ENCODE measurements at places on chromosomes 6 and 20.
A peak's percentile ranks its signal among the peaks of the same experiment; 100 is the strongest.

DNA sequence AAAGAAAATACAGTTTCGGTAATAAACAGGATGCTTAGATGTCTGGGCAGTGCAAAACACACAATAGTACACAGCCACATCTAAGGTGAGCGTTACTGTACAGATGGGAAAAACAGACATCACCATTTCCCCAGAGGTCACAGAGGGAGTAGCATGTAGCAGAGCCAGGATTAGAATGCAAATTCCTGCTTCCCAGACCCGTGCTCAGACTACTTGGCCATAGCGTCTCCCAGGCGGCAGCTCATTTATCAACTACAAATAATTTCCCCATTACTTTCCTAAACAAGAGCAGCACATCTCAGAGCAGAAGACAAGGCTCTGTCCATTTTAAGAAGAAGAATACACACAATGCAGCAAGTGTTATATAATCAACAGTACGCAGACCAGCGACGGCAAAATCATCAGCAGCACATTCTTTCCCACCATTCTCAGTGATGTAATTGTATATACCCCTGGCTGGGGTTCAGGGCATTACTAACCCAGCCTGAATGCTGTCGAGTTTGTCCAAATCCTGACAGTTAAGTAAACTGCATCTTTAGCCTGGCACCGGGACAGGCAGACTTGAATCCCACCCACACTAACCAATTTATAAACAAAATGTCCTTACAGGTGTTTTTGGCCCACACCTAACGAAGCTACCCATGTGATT, 61.9 kb downstream of the CNKSR3 start:
- no peak for DNase-seq

DNA sequence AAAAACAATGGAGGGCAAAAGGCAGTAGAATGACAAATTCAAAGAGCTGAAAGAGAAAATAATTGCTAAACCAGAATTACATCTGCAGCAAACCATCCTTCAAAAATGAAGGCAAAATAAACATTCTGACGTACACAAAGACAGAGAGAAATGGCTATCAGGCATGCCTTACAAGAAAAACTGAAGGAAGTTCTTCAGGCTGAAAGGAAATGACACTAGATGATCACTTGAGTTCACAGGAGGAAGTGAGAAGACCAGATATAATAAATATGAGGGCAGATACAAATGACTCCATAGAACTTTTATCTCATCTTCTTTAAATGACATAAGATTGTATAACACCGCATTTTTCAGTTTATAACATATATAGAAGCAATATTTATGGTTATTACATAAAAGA, 30.0 kb downstream of the DZANK1 start:
- peak; percentile 60 for DNase-seq

DNA sequence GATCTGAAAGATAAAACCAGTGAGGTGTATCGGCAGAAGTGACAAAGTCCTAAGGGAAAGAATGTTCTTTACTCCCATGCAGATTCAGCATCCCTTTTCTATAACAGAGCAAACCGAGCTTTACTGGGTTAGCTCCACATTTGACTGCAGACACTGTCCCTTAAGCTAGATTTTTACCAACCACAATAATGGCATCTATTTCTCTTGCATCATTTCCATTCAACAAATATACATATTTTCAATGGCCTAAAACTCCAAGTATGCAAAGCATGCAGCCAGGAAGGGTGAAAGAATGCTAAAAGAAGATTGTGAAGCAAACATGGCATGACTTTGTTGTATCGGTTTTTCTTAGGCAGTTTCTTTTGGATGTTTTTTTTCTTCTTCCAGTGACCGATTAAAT, 255.4 kb downstream of the OGFRL1 start:
- no peak for DNase-seq

GRCh38 chr6:84422380-84422968, 195.0 kb upstream of the CEP162 start:
- no peak for DNase-seq

DNA sequence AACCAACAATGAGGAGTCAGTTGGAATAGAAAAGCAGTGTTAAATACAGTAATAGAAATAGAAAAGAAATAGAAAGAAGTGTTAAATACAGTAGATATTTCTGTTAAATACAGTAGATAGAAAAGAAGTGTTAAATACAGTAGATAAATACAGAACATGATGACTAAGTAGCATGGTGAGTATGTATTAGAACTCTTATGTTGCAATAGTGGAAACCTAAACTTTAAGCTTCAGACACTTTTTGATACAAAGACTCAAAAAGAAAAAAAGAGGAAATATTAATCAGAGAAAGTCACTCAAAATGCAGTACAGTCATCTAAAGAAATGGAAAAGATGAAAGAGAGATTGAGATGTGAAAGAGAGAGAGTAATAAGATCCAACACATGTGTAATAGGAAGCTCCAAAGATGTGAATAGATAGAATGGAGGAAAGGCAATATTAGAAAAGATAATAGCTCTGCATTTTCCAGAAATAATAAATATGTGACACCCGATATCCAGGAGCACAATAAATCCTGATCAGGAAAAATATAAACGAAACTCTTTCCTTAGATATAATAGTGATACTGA, 131.5 kb upstream of the KCNK16 start:
- DNase-seq, result no peak

GRCh38 chr20:49697071-49697470, 16.6 kb downstream of the B4GALT5 start:
- no peak for DNase-seq

DNA sequence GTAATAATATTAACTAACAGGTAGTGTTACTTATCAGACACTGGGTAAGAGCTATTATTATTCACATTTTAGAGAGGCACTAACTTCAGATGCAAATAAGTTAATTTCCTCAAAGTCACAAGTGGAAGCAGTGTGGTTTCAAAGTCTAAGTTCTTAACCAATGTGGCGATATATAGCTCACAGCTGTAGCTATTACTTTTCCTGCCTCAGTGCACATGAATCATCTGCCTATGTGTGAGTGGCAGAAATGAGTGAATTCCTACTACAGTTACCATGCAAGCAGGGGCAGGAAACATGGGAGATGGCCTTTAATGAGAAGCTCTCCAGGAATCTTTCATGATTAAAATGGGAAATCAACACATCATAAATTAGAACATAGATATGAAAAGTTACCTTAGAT, 126.2 kb upstream of the EYA4 start:
- no peak for DNase-seq

DNA sequence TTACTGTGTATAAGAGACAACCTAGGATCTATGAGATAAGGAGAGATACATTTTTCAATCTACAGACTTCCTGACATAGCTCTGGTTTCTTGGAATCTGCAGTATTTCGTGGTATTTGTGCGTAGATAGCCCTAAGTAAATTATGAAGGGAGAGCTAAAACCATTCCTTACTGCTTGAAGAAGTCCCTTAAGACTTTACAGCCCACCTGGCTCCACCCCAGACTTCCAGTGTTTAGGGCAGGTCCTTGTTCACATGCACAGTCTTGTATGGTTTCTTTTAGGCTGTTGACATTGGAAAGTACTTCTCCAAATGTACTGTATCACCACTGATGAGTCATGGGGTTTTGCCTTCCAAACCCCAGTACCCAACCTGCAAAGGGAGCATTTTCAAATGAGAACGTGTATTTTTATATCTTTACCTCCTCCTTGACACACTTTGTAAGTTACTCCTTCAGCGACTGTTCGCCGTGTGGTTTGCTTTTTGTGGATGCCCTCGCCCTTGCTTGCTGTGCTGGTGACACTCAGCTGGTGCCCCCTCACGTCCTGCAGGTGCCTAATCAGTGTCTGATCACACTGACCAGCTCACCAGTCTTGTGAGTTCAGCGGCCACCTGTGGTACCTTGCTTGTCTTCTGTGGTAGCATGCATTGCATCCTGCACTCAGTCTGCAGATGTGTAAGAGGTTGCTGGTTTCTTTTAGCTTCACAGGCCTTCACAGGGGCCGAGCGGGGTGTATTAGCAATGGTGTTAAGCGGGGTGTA, 73.3 kb downstream of the IGF2R start:
- peak; percentile 22 for DNase-seq

DNA sequence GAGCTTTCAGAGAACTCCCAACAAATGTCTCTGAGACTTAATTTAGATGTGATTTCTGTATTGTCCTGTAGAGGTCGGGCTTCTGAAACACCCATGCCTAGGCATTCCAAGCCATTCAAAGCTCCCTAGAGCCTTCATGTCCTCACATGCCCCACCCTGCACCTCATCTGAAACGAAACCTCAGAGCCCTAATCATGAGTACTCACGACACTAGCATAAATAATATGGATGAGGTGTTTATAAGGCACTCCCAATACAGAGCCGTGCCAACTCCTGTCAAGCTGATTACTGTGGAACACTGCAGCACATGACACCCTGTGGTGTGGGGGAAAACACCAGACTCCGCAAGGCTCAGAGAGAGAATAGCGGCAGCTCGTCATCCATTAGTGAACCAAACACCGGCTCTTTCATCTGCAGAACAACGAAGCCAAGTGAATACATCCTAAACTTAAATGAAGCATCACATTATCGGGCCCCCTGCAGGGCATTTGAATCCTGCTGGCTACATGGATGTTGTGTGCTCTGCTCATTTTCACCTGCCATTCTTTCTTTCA, 83.8 kb downstream of the FNDC1 start:
- peak; percentile 36 for DNase-seq

DNA sequence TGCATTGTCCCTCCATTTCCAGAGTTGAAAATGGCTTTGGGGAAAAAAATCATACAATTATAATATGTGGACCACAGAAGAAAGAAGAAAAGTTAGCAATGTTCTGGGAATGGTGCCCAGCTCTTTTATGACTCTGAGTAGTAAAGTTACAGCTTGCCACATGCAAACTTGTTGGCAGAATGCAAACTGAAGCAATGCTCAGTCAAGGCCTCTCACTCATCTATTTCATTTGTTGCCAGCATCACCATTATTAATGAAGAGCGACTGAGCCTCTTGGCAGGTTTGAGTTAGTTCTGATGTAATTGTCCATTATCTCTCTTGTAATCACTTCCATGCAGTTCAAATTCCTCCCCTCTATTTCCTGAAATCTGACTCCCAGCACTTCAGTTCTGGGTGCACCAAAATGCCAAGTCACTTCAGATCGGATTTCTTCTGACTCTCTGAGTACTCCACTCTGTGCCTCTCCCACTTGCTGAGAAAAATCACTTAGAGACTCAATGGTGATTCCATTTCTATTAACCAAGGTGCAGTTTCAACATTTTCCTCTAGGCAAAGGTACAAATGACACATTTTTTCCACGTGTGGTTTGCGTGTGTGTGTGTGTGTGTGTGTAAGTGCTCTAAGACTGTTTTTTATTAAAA, 154.4 kb upstream of the STMND1 start:
- DNase-seq, result no peak

- no peak for DNase-seq
These were observed 129.1 kb upstream of the MANEA start for GRCh38 chr6:95448208-95448607.

DNA sequence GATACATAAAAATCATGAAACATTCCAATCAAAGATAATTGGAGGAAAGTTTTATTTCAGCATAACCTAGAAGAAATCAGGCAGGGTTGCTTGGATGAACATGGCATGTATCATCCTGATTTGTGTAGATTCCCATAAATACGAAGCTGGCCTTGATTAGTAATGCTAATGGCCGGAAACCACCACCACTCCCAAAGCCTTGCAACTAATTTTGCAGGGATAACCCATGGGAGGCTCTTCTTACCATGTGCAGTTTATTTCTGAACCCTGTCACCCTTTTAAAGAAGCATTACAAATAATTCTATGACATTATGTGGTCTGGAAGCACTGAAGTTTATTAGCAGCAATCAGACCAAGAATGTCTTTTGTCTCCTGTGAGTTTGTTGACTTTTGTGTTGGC, 80.8 kb downstream of the AIG1 start:
- DNase-seq, result no peak

DNA sequence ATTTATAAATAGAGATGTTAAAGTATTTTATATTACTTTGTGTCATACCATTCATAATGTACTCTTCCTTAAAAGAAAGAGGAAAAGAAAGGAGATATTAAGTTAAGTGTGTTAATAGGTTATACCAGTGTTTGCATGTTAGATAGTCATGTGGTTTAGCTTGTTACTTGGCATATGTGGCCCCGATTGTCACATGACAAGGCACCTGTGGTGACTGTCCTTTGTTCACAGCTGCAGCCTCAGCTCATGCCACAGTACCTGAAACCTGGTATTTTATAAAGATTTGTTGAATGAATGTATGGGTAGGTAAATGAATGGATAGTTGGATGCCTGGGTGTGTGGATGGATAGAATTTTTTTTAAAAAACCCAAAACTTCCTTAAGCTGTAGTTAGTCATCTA, 306.1 kb upstream of the FLRT3 start:
- no peak for DNase-seq

GRCh38 chr6:111767752-111768430, 105.4 kb downstream of the FYN start:
- no peak for DNase-seq

GRCh38 chr6:69875715-69876114, 9.4 kb downstream of the COL19A1 start:
- DNase-seq, result no peak

- DNase-seq, result no peak
These were observed 11.7 kb downstream of the UBE2V1 start for GRCh38 chr20:50101281-50101680.

DNA sequence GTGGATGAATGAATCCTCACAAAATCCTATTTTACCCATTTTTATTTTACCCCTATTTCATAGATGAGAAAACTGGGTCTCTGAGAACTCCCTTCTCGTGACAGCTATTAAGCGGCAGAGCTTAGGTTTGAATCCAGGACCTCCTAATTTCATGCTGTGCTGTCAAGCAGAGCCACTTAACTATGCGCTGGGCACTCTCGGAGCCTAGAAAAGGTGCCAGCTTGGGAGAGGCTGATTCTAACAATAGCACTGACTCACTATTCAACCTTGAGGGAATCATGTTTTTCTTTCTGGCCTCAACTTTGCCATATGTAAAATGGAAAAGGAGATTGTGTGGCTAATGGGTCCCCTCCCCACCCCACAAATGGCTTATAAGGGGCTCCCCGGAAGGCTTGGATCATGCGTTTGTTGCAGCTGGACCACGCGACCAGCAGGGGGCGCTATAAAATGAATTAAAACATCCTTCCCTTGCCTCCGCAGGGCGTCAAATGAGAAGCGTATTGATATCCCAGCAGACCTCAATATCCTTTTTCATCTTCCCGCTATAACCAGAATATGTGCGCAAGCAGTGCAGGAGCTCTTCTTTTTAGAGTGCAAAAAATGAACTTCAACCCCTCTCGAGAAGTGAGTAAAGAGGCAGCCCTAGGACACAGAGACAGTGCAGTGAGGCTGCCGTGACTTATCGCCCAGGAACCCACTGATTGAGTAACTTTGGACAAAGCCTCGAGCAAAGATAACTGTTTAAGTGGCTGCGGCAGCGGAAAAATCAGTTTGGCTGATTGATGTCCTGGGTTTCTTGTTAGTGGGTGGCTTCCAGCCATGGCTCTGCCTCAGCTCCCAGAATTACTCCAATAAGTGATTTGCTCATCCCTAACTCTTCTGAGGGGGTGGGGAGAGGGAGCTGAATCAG, 12.8 kb upstream of the PDYN start:
- DNase-seq, result peak; percentile 48

Measured in MV-4-11 (cell line).